Pancreas (tissue), 10 donors: ENCODE measurements at places on chromosomes 5 and 9. TPM values are rescaled to one million over a fixed set of nuclear protein-coding genes. Genes with fewer than 3 reads are reported as not detected.

The FOXD4L3 gene
- total RNA-seq, result not detected

- H3K36me3 ChIP-seq, result no peaks in the 10 kb centered on the region
- no peak overlapping the region for H3K27ac ChIP-seq
- DNase-seq, result no peak
- H3K27me3 ChIP-seq, result no peaks in the 10 kb centered on the region
- no peak overlapping the region for H3K4me3 ChIP-seq
- no peaks in the 10 kb centered on the region for H3K4me1 ChIP-seq
Observed at GRCh38 chr5:133106761-133107572, 55.2 kb downstream of the HSPA4 start.

DNA sequence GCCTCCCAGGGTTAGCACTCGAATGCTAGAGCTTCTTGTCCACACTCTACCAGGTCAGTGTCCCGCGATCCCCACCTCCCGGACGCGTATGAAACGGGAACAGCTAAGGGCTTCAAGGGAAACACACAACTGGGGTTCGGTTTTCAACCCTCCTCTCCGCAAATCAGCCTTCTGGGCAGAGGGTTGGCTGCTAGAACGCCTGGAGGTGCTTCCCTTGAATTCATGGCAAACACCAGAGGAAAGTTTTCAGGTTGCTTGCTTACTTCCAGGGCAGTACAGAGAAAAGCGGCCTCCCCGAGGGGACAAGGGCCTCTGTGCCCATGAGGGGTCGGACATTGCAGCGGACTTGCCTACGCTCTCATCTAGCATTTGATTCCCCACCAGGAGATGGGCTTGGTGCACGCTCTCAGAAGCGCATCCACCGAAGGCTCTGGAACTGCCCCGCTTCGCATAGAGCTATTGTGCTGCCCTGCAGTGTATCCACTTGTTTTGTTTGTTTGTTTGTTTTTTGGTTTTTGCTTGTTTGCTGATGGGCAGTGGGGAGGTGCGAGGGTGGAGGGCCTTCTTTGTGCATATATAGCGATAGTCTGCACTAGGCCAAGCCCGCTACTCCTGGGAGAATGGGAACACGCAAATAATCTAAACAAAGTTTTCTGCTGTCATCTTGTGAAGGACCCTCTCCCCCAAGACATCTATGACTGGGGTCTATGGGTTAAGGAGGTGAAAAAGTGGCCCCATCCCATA lies 1.3 kb upstream of the DMRT3 start:
- peaks cover 20% of the 10 kb centered on the region for H3K4me1 ChIP-seq
- H3K27ac ChIP-seq, result no peak overlapping the region
- H3K36me3 ChIP-seq, result no peaks in the 10 kb centered on the region
- peaks cover 83% of the 10 kb centered on the region for H3K27me3 ChIP-seq

GRCh38 chr9:126391713-126392661 lies 65.4 kb downstream of the MVB12B start:
- H3K27ac ChIP-seq, result no peak overlapping the region
- no peaks in the 10 kb centered on the region for H3K4me1 ChIP-seq
- no peaks in the 10 kb centered on the region for H3K27me3 ChIP-seq

DNA sequence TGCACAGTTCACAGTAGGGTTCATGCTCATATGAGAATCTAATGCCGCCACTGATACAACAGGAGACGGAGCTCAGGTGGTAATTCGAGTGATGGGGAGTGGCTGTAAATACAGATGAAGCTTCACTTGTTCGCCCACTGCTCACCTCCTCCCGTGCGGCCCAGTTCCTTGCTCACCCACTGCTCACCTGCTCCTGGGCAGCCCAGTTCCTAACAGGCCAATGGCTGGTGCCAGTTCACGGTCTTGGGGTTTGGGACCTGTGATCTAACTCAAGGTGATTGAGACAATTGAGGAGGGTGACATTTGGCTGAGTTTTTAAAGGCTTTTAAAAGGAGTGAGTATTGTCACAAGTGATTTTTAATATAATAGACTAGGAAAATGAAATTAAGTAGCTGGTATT lies 45.4 kb downstream of the RAD23B start:
- no peak overlapping the region for H3K27ac ChIP-seq
- H3K36me3 ChIP-seq, result no peaks in the 10 kb centered on the region
- no peak overlapping the region for H3K4me3 ChIP-seq
- DNase-seq, result no peak
- no peaks in the 10 kb centered on the region for H3K27me3 ChIP-seq

DNA sequence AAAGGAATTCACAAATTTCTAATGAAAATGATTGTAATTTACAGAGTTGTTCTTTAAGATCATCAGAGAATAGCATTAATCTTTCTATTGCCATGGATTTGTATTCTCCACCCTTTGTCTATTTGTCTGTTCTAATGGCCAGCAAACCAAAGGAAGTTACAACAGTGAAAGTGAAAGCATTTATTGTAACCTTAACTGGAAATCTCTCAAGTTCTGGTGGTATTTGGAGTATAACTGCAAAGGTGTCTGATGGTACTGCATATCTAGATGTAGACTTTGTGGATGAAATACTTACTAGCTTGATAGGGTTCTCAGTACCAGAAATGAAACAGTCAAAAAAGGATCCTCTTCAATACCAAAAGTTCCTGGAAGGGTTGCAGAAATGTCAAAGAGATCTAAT lies 21.7 kb downstream of the RMI1 start:
- no peak overlapping the region for H3K27ac ChIP-seq
- H3K4me1 ChIP-seq, result peaks cover 8% of the 10 kb centered on the region
- H3K36me3 ChIP-seq, result peaks cover 6% of the 10 kb centered on the region
- no peak overlapping the region for H3K4me3 ChIP-seq
- DNase-seq, result no peak
- H3K27me3 ChIP-seq, result no peaks in the 10 kb centered on the region

DNA sequence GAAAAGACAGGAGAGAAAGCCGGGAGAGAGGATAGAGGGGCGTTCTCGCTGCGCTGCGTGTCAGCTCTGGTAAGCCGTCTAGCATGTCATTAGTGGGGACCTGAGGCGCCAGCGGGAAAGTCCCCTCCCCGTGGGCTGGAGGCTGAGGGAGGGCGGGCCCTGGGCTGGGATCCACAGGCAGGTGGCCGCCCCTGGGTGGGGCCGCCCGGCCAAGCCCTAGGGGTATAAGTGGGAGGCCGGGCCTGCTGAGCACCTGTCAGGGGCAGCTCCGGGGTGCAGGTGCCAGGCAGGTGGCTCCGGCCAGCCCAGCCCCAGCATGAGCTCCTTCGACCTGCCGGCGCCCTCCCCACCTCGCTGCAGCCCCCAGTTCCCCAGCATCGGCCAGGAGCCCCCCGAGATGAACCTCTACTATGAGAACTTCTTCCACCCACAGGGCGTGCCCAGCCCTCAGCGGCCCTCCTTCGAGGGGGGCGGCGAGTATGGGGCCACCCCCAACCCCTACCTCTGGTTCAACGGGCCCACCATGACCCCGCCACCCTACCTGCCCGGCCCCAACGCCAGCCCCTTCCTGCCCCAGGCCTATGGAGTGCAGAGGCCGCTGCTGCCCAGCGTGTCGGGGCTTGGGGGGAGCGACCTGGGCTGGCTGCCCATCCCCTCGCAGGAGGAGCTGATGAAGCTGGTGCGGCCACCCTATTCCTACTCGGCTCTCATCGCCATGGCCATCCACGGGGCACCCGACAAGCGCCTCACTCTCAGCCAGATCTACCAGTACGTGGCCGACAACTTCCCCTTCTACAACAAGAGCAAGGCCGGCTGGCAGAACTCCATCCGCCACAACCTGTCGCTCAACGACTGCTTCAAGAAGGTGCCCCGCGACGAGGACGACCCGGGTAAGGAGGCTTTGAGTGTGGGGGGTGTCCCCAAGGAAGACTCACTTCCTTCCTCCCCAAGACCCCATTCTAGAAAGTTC lies at the start of gene FOXI1:
Gene FOXI1 (plus strand): TSS at position 256 of the 970 bp plus-strand sequence. CDS start 61 bp downstream, at position 317.
- no peaks in the 10 kb centered on the region for H3K27me3 ChIP-seq
- H3K36me3 ChIP-seq, result no peaks in the 10 kb centered on the region
- H3K4me1 ChIP-seq, result no peaks in the 10 kb centered on the region
- DNase-seq, result no peak
- no peak within 1 kb of the TSS for H3K27ac ChIP-seq

GRCh38 chr5:173988554-173989431 lies at the start of gene C5orf47:
Gene C5orf47 (plus strand): TSS chr5:173989170. CDS start chr5:173989264, 94 bp downstream.
- DNase-seq, result peak; percentile 55
- H3K27ac ChIP-seq, result no peak within 1 kb of the TSS
- H3K4me1 ChIP-seq, result no peaks in the 10 kb centered on the region
- H3K36me3 ChIP-seq, result no peaks in the 10 kb centered on the region

DNA sequence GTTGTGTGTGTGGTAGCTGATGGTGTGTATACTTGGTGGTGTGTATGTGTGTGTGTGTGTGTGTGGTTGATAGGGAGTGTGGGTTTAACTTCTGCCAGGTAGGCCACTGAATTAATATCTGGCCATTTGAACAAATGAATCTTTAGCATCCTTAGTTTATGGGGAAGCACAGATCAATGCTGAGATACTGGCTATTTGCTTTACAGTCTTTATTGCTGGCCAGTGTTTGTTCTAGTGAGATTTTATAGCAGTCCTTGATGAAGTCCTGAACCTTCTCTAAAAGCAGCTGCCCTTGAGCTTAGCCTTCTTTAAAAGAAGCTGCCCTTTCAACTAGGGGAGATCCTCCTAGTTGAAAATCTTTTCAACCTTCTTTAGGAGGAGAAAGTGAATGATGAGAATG lies 69.3 kb downstream of the MACIR start:
- no peak overlapping the region for H3K27ac ChIP-seq
- DNase-seq, result no peak
- no peaks in the 10 kb centered on the region for H3K36me3 ChIP-seq
- no peaks in the 10 kb centered on the region for H3K4me1 ChIP-seq
- no peaks in the 10 kb centered on the region for H3K27me3 ChIP-seq

- DNase-seq, result peak; percentile 21
- H3K27ac ChIP-seq, result no peak overlapping the region
- peaks cover 12% of the 10 kb centered on the region for H3K36me3 ChIP-seq
- peak overlapping the region; percentile 78 for H3K4me3 ChIP-seq
- H3K27me3 ChIP-seq, result no peaks in the 10 kb centered on the region
Observed at GRCh38 chr5:176388003-176388443, 375 bp downstream of the NOP16 start.
